Progenitor cell of endocrine pancreas (in vitro differentiated cells): ENCODE measurements at places on chromosomes 1 and 21. TPM values are rescaled to one million over a fixed set of nuclear protein-coding genes. Genes with fewer than 3 reads are reported as not detected.

Gene BNIPL
- total RNA-seq = 0.91 and 0.93 TPM in 2 replicates

Gene SVBP
- total RNA-seq = 58.4 and 65.8 TPM in 2 replicates

Gene THEM5
- not detected in 2 replicates for total RNA-seq

Gene TMEM240
- total RNA-seq = 5.1 and 6.6 TPM in 2 replicates

Gene SLC1A7
- not detected in 2 replicates for total RNA-seq

Gene C1orf141
- total RNA-seq = 0.31 TPM in 1 of 2 replicates, not detected in the other

DNA sequence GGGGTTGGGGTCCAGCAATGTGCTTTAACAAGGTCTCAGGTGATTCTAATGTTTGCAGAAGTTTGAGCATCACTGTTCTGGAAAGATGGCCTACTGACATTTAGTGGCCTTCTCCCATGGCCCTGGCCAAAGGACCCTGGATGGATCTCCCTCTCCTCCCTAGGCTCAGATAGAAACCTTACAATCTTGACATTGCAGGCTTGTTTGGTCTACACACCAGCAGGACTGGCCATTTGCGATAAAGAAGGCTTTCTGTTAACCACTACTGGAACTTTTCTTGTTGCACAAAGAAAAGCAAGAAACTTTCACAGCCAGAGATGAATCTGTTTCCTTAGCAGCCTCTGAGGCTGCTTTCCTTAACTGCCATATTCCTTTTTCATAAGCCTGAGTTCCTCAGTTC, 6.2 kb downstream of the DNALI1 start:
- H3K4me1 ChIP-seq = peaks cover 24% of the 10 kb centered on the region
- H3K27ac ChIP-seq = no peak overlapping the region
- DNase-seq = no peak
- peaks cover 29% of the 10 kb centered on the region for H3K36me3 ChIP-seq
- H3K4me3 ChIP-seq = no peak overlapping the region

- no peaks in the 10 kb centered on the region for H3K27me3 ChIP-seq
- peaks cover 12% of the 10 kb centered on the region for H3K36me3 ChIP-seq
- H3K4me3 ChIP-seq = no peak overlapping the region
Observed at GRCh38 chr1:214445199-214445598, 106.2 kb downstream of the PTPN14 start.

DNA sequence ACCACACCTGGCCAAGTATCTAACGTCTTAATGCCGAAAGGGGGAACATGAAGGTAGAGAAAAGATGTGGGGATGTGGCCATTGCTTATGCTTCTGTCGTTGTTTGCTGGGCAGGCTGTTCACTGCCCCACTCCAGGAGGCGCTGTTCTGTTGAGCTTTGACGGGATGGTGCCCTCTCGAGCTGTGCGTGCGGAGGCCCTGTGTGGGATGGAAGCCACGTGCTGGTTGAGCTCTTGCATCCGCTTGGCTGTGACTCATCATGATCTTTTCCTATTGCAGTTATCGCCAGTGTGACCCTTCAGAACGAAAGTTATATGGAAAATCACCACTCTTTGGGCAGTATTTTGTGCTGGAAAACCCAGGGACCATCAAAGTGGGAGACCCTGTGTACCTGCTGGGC, 26.3 kb downstream of the MTARC1 start:
- no peak overlapping the region for H3K27ac ChIP-seq
- H3K4me3 ChIP-seq = no peak overlapping the region
- H3K4me1 ChIP-seq = no peaks in the 10 kb centered on the region
- H3K36me3 ChIP-seq = peaks cover 44% of the 10 kb centered on the region
- no peak for DNase-seq
- H3K27me3 ChIP-seq = no peaks in the 10 kb centered on the region

DNA sequence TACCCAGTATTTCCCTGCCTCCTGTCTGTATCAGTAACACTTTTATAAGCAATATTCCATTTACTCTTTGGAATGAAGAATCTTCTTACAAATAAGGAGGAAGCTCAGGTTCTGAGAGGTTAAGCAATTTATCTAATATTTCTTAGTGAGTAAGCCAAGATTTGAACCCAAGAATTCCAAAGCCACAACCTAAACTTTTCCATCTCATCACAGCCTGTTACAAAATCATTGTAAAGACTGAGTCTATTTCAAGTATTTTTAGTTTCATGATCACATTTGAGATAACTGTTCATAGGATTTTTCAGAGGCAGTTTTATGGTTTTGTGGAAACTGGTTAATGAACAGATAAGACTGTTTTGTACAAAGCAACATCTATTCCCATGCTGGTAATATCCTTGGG, 29.8 kb upstream of the HHAT start:
- DNase-seq = no peak
- H3K4me3 ChIP-seq = no peak overlapping the region
- H3K4me1 ChIP-seq = peaks cover 9% of the 10 kb centered on the region
- H3K27ac ChIP-seq = no peak overlapping the region
- no peaks in the 10 kb centered on the region for H3K36me3 ChIP-seq

DNA sequence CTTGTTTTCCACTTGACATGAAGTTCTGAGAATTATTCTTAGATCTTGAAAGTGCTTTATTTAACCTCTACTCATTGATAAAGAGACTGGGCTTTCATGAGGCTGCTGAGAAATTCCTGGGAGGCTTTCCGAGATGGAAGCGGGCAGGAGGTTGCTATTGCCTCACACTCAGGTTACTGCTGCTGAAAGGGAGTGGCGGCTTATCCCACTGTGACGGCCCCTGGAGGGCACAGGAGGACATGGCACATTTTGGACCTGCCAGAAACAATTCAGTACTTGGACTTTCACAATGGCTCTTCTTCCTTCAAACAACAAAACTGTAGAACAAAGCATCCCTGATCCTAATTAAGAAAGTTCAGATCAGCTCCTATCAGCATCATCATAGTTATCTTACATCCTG, 16.2 kb upstream of the MARK1 start:
- H3K36me3 ChIP-seq = no peaks in the 10 kb centered on the region
- DNase-seq = no peak
- H3K4me1 ChIP-seq = no peaks in the 10 kb centered on the region
- peaks cover 8% of the 10 kb centered on the region for H3K27me3 ChIP-seq
- no peak overlapping the region for H3K27ac ChIP-seq

DNA sequence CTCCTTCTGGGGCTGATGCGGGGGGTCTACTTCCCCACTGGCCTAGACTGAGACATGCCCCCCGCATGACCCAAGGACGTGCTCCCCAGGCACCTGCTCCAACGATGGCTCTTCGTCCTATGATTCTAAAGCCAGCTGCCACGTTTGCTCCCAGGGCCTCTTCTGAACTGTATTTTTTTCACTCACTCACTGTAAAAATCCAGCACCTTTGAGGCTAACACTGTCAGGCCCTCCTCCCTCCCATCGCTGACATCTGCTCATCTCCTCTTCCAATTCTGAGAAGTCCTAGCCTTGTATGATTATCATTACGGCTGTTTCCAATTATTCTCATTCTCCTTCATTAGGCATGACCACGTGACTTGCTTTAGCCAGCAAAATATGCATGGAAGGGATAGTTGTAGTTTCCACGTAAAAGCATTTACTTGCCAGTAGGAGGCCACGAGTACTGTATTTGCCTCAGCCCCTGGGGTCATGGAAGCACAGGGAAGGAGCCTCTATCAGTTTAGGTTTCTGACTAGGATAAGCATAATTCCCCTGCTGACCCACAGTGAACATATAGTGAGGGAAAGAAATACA, 19.1 kb upstream of the EDN2 start:
- H3K4me3 ChIP-seq = no peak overlapping the region
- no peak for DNase-seq
- peak overlapping the region; percentile 83 for H3K27ac ChIP-seq
- no peaks in the 10 kb centered on the region for H3K36me3 ChIP-seq
- H3K4me1 ChIP-seq = no peaks in the 10 kb centered on the region
- H3K27me3 ChIP-seq = peaks cover 22% of the 10 kb centered on the region

DNA sequence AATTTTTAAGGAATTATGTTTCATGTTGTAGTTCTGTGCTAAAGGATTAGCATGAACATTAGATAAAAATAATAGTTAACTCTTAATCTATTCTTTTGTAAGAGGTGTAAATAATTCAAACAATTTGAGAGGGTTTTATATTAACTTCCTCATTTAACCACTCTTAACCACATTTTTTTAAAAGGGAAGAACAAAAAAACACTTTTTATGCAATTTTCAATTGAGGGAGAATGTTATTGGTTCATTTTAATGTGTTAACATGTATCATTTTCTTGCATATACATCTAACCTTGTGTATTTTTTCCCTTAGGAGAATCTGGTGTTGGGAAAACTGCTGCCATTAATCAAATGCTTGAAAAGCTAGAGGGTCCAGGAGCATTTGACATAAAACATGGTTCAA, 169.0 kb downstream of the LBR start:
- H3K4me3 ChIP-seq = no peak overlapping the region
- peaks cover 2% of the 10 kb centered on the region for H3K4me1 ChIP-seq
- DNase-seq = no peak
- H3K27me3 ChIP-seq = no peaks in the 10 kb centered on the region

- H3K27me3 ChIP-seq = no peaks in the 10 kb centered on the region
- no peak for DNase-seq
- H3K36me3 ChIP-seq = peaks cover 1% of the 10 kb centered on the region
- H3K27ac ChIP-seq = no peak overlapping the region
Observed at GRCh38 chr1:119115736-119116135, 24.7 kb downstream of the WARS2 start.

GRCh38 chr1:178725466-178726086, 532 bp downstream of the RALGPS2 start:
- H3K36me3 ChIP-seq = peaks cover 4% of the 10 kb centered on the region
- H3K4me1 ChIP-seq = peaks cover 31% of the 10 kb centered on the region
- H3K27ac ChIP-seq = peak overlapping the region; percentile 97
- peak; percentile 48 for DNase-seq

GRCh38 chr1:241422470-241422869, 65.5 kb upstream of the RGS7 start:
- H3K36me3 ChIP-seq = no peaks in the 10 kb centered on the region
- peaks cover 14% of the 10 kb centered on the region for H3K4me1 ChIP-seq
- no peak overlapping the region for H3K27ac ChIP-seq
- no peak overlapping the region for H3K4me3 ChIP-seq

DNA sequence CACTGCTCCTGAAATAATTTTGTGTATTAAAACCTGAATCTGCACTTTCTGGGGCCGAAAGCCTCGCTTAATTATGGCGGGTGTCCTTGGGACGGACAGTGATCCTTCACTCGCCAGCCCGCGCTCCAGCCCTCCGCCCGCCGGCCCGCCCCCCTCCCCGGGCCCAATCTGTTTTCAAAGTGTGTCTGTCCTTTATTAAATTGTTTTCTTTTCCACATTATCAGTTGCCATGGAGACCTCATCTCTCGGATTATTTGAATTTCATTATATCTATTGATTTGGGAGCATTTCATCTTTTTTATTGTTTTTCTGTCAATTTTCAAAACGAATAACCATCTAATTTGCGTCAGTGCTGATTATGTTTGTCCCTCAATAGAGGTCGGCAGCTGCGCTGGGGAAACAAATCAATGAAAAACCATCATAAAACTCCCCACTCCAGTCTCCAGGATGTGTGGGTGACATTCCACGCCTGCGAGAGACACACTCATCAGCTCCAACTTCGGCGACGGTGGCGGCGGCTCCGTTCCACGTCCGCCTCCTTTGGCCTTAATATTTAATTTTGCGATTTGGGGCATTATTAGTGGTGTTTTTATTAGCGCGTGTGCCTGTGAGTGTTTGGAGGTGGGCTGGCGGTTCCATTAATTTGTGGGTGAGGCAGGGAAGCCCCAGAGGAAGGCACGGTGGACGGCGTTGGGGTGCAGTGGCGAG, 123.9 kb downstream of the CASZ1 start:
- peak overlapping the region; percentile 43 for H3K4me3 ChIP-seq
- peak overlapping the region; percentile 41 for H3K27ac ChIP-seq
- H3K36me3 ChIP-seq = no peaks in the 10 kb centered on the region

DNA sequence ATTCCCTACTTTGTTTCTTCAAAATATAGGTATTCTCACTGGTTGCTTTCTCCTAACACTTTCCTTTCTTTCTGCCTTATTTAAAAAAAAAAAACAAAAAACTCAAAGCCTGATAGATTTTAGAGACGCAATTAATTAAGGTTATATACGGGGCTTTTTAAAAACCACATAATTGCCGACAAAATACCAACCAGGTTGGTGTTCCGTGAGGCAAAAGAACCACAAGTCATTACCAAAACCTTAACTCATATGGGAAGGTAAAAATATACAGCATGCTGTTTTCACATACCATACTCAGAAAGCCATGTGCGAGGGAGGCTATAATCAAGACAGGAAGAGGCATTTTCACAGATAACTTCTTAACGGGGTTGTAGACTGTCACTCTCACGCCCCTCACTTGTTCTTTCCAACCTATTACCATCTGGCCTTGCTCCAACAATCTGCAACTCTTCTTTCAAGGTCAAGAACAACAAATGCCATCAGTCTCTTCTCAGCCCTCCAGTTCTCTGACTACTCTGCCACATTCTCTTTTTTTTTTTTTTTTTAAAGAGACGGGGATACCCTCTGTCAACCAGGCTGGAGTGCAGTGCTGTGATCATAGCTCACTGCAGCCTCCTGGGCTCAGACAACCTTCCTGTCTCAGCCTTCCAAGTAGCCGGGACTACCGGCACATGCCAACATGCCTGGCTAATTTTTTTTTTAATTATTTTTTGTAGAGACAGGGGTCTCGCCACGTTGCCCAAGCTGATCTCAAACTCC, 102.6 kb downstream of the APP start:
- H3K4me3 ChIP-seq = no peak overlapping the region
- peaks cover 47% of the 10 kb centered on the region for H3K4me1 ChIP-seq
- no peak for DNase-seq

DNA sequence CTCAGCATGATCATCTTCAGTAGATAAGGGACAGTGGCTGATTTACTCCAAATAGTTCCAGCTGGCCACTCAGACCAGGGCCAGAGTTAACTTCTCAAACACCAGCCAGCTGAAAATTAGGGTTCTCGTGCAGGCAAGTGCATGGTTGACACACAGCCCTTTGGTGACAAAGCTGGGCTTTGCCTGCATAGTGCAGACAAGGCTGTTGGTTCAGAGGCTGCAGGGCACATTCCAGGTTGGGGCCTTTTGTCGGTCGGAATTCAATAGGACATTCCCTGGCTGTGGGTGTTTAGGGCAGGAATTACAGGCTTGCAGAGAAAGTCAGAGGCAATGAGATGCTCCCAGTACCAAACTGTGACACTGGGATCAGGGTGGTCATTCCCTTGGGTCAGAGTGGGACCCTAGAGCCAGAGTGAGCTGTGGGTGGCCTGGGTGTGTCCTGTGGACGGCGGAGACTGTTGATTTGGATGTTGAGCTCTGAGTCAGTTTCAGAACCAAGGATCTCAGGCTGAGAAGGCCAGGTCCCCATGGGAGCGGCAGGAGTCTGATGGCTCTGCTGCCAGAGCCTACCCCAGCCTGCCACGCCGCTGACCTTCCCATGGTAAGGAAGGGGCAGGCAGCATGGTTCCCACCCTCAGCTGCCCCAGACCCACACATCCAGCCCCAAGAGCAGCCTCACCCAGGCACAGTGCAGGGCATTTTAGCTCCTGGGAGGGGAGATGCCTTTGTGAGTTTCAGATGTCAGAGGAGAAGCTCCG, 56.2 kb downstream of the STUM start:
- no peaks in the 10 kb centered on the region for H3K4me1 ChIP-seq
- no peak for DNase-seq
- no peak overlapping the region for H3K27ac ChIP-seq
- no peaks in the 10 kb centered on the region for H3K36me3 ChIP-seq

GRCh38 chr1:12415038-12415466, 185.2 kb downstream of the VPS13D start:
- peaks cover 56% of the 10 kb centered on the region for H3K36me3 ChIP-seq
- no peak overlapping the region for H3K4me3 ChIP-seq
- H3K27ac ChIP-seq = no peak overlapping the region
- no peak for DNase-seq
- H3K27me3 ChIP-seq = no peaks in the 10 kb centered on the region
